ENCODE measurements at places on chromosomes 12 and 14. TPM values are rescaled to one million over a fixed set of nuclear protein-coding genes. Genes with fewer than 3 reads are reported as not detected.

- DNase-seq, result no peak
Observed at GRCh38 chr14:22866874-22867273, 4.7 kb upstream of the LRP10 start.

GRCh38 chr14:93186466-93186865 lies 1.3 kb downstream of the LYSET start:
- DNase-seq, result no peak

The NCOR2 gene
- 74.0 TPM for polyA plus RNA-seq

The LETMD1 gene
- 153 TPM for polyA plus RNA-seq

Data from left kidney (tissue), 8 donors.